ENCODE measurements at places on chromosomes 6 and 20.

DNA sequence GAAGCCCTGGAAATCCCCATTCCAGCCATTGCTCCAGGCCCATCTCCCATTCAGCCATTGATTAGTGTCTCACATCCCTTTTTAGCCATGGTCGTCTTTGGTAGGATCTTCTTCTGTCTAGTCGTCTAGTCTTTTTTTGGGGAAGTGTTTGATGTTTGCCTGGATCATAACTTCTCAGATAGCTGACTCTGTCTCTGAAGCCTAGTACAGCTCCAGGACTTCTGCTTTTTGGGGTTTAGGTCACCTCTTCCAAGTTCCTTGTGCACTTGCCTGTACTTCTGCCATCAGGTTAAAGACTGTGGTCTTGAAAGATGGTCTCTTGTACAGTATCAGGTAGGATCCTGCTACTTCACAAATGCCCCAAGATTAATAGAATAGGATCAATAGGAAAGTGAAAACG, 553.5 kb downstream of the PKHD1 start:
- DNase-seq: no peak

DNA sequence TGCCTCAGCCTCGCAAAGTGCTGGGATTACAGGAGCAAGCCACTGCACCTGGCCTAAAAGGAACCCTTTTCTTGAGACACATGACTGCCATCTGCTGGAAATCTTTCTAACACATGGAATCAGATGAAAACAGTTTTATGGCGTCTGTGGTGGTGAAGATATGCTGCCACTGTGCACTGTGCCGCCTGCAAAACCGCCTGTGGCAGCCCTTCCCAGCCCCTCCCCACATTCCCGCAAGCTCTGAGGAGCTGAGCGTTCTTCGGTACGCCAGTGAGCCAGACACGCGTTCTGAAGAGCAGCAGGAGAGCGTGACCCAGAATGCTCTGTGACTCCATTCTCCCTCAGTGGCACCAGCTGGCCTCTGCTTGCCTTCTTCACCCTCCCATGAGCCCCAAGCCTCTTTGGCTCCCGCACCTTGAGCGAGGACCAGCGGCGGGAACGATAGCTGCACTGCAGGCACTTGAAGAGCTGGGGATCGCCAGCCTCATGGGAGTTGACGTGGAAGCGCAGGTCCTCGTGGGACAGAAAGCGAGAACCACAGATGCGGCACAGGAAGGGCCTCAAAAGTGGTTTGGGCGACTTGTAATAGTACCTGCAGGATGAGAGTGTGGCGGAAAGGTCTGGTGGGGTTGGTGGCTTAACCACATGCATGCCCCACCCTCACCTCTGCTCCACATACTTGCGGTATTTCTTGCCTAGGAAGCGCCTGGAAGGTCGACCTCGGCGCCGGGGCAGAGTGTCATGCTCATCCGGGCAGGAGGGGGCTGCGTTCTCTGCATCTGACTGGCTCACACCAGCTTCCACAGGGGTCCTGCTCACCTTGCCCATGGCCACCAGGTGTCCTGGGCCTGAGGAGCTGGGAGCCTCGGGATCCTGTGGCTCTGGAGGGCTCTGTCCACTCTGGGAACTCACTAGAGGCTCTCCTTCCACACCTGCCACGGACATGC, 8.7 kb downstream of the ZNF335 start:
- no peak for DNase-seq

- DNase-seq: peak; percentile 48
Observed at GRCh38 chr6:153092082-153093013, 38.7 kb downstream of the RGS17 start.

GRCh38 chr6:158660333-158660754, 10.5 kb downstream of the SYTL3 start:
- peak; percentile 19 for DNase-seq

GRCh38 chr20:50286174-50286511, 95.5 kb downstream of the CEBPB start:
- DNase-seq: no peak

DNA sequence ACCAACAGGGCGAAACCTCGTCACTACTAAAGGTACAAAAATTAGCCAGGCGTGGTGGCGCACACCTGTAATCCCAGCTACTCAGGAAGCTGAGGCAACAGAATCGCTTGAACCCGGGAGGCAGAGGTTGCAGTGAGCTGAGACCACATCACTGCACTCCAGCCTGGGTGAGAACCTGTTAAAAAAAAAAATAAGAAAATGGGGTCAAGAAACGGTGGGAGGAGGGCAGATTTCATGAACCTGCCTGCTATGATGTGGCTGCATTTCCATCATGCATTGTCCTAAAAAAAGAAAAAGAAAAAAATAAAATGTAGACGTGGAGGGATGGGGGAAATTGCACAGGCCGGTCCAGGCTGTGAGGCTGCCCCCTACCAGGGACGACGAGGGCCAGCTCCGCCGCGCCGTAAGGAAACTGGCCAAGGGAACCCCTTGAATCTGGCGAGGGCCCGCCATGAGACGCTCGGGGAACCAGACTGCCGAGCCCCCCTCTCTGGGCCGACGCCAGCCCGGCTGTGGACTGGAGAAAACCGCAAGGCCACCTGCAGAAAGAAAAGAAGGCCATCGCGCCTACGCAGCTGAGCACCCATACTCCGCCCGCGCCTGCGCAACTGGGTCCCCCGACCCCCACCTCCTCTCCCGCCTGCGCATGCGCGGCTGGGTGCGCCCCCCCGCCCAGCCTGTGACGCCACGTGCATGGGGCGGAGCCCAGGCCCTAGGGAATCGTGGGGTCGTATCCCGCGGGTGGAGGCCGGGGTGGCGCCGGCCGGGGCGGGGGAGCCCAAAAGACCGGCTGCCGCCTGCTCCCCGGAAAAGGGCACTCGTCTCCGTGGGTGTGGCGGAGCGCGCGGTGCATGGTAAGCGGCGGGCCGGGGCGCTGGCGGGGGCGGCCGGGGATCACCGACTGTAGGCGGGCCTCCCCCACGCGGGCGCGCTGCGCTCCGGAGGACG, at the start of gene ENTPD6:
Gene ENTPD6 (plus strand): TSS at position 699 of the 948 bp plus-strand sequence. CDS start 10,825 bp downstream, outside the sequence.
- DNase-seq: peak; percentile 99

GRCh38 chr20:57680934-57681914, 28.6 kb downstream of the PMEPA1 start:
- DNase-seq: no peak

- no peak for DNase-seq
Observed at GRCh38 chr6:118419448-118420394, 128.4 kb upstream of the PLN start.

DNA sequence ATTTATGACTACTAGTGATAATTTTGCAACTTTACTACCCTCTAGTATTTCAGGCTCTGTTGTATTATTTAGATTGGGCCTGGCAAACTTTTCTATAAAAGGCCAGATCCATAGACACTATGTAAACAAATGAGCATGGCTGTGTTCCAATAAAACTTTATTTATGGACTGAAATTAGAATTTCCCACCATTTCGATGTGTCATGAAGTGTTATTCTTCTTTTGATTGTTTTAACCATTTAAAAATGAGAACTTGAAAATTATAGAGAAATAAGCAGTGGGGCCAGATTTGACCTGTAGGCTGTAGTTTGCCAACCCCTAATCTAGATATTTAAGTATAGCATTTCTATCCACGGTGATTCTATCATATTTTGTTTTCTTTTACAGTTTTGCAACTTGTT, 61.5 kb upstream of the TFB1M start:
- no peak for DNase-seq

- DNase-seq: no peak
Observed at GRCh38 chr6:27154696-27155095, 92.8 kb upstream of the PRSS16 start.

DNA sequence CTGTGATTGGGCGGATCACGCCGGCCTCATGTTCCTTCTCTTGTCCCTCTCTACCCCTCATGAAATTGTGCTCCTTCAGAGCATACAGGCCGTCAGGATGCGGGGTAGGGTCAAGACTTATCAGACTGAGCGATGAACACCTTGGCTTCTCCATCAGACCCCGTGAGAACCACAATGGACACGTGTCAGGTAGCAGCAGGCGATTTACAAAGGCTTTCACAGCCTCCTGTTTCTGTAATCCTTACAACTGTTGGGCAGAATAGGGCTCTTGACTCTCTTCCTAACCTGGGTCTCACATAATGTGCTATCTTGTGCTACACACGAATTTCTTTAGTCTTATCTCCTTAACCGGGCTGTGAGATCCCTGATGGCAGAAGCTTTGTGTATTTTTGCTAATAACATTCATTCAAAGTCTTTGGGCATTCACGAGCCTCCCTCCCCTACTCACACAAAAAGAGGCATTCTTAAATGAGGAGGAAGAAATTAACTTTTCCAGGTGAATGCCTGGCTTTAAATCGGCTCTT, 122.9 kb upstream of the SLC22A23 start:
- DNase-seq: no peak

- DNase-seq: no peak
Observed at GRCh38 chr6:85418059-85418458, 31.8 kb upstream of the NT5E start.

DNA sequence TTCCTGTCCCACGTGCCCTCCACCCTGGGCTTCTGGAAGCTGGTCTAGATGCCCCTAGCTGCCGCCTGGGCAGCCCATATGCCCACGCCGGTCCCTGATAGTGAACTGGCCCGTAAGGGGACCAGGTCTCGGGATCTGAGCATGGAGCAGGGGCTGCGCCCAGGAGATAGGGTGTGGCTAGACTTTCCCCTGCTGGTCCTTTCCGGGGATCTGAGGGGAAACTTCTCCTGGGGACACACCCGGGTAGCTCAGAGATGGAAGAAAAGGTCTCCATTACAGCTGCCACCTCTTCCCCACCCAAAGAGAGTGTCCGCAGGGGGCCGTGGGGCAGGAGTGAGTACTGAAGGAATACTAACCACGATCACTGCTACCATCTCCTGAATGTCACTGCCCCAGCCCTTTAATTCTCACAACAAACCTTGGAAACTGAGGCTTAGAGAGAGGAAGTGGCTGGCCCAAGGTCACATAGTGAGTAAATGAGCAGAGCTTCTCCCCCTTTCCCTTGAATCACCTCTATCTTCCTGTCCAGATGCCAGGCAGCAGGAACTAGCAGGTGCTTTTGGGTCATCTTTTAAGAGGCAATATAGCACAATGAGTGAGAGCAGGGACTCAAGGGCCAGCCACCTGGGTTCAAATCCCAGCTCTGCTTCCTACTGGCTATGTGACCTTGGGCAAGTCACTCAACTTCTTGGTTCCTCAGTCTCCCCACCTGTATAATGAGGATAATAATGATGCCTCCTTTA, 11.8 kb upstream of the CCN5 start:
- no peak for DNase-seq

GRCh38 chr20:44970243-44970757, 4.0 kb downstream of the STK4 start:
- no peak for DNase-seq

- DNase-seq: no peak
Observed at GRCh38 chr6:33981861-33982260, 164.0 kb downstream of the GRM4 start.

GRCh38 chr20:9415426-9415825, 99.0 kb upstream of the LAMP5 start:
- no peak for DNase-seq

DNA sequence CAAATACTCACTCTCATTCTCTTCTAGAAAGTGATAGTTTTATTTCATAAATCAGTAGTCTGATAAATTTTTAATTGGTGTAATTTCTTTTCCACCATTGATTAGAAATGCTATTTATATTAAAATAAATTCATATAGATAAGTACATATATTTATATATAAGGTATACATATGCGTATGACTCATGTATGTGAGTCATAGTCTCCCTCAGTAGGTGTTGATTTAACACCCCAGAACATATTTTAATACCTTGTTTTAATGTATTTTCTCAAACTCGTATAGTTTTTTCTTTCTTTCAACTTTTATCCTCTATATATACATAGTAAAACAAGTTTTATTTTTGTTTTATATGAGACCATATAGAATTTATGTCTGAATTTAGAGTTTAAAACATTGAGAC, 130.4 kb downstream of the PLG start:
- DNase-seq: no peak

DNA sequence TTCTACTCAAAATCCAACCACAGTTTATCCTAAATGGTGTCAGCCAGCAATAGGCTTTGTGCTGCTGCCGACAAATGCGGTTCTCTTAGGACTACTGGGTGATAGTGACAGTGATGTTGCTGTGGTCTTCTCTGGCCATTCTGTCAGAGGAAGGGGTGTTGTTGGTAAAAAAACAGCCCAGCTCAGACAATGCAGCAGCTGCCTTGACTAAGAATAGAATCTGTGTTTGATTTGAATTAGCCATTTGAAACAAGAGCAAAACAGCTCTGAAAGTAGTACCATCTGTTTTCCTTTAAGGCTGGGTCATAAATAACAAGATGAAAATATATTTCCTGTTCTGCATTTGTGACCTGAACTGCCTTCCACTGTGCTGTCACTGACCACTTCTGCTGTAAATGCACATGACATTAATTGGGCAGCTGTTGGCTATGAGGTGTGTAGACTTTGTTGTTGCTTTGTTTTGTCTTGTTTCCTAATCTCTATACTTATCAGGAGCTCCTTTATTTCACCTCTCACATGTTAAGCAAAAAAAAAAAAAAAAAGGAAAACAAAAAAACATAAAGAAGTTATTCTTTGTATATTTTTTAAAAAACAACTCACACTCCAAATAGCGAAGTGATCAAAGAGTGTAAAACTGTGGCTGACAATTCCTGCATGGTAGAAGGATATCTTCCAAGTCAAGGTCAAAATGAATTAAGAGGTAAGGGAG, 497.8 kb upstream of the ARID1B start:
- DNase-seq: no peak

DNA sequence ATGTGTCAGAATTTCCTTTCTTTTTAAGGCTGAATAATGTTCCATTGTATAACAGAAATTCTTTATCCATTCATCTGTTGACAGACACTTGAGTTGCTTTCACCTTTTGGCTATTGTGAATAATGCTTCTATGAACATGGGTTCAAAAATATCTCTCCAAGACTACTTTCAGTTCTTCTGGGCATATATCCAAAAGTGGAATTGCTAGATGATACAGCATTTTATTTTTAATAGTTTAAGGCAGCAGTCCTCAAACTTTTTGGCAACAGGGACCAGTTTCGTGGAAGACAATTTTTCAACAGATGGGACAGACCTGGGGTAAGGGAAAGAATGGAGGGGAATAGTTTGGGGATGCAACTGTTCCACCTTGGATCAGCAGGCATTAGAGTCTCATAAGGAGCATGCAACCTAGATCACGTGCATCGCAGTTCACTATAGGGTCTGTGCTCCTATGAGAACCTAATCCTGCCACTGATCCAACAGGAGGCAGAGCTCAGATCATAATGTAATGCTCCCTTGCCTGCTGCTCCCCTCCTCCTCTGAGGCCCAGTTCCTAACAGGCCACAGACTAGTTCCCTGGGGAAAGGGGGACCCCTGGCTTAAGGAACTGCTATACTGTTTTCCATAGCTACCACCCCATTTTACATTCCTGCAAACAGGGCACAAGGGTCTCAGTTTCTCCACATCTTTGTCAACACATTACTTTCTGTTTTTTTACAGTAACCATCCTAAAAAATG, 239.9 kb upstream of the RNF217 start:
- no peak for DNase-seq

DNA sequence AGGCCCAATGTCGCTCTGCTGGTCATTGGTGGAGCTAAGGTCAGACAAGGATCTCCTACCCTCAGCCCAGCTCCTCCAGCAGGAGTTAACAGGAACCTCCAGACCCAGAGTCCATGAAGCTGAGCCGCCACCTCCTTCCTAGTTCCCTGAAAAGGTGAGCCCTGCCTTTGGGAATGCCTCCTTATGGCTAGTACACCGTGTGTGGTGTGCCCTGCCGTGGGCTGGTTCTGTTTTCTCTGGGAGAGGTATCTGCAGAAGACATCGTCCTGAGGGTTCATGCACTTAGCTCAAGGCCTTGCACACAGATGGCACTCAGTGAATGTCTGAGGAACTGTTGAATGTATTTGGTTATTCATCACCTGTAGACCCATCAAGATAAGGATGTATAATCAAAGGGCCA, 15.3 kb downstream of the BANF2 start:
- no peak for DNase-seq
